Glutamatergic neuron (in vitro differentiated cells): ENCODE measurements at places on chromosomes 4 and X. TPM values are rescaled to one million over a fixed set of nuclear protein-coding genes. Genes with fewer than 3 reads are reported as not detected.

- H3K36me3 ChIP-seq, result no peaks in the 10 kb centered on the region
- H3K4me3 ChIP-seq, result no peak overlapping the region
- H3K4me1 ChIP-seq, result peaks cover 4% of the 10 kb centered on the region
- no peak for DNase-seq
- H3K27ac ChIP-seq, result no peak overlapping the region
These were observed 70.1 kb upstream of the HPGD start for GRCh38 chr4:174592256-174592984.

DNA sequence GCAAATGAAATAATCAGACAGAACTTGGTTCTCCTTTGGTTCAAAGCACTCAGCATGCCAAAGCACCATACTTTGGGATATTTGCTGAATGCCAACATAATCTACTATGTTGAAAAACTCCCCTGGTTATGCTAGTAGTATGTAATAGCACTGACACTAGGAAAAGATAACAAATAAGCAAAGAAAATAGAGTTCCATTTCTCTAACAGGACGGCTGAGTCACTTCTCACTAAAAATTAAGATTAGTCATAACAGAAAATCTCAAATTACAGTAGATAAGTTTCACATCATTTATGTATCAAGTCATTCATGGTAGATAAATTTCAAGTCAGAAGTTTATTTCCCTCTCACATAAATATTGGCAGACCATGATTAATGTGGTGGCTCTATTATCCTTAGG, 17.9 kb downstream of the PDHA2 start:
- no peak overlapping the region for H3K27ac ChIP-seq
- H3K4me1 ChIP-seq, result no peaks in the 10 kb centered on the region
- H3K4me3 ChIP-seq, result no peak overlapping the region
- no peaks in the 10 kb centered on the region for H3K36me3 ChIP-seq

The HDAC6 gene
- 264 TPM for total RNA-seq

The SPANXA1 gene
- not detected for total RNA-seq

DNA sequence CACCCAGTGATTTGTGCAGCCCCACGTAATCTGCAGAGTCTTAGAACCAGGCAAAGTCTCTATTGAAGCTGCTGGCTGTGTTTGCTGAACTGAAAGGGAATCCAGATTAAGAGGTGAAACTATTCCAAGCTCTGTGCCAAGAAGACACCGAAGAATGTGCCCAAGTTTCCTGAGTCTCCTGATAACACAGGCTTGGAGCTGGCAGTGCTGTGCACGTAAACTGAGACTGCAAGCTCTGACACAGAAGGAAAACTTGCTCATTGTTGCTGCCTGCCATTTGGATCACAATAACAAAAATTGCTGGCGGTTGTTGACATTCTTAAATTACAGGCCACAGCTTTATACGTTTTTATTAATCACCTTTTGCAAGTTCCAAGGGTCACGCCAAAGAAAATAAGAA, 60.2 kb upstream of the VCX3B start:
- no peak overlapping the region for H3K4me3 ChIP-seq
- H3K27me3 ChIP-seq, result no peaks in the 10 kb centered on the region
- no peaks in the 10 kb centered on the region for H3K4me1 ChIP-seq
- H3K27ac ChIP-seq, result no peak overlapping the region
- DNase-seq, result no peak

The TRAPPC2 gene
- 25.8 TPM for total RNA-seq

- no peak overlapping the region for H3K4me3 ChIP-seq
- H3K27ac ChIP-seq, result no peak overlapping the region
- H3K27me3 ChIP-seq, result no peaks in the 10 kb centered on the region
- no peaks in the 10 kb centered on the region for H3K36me3 ChIP-seq
These were observed 59.1 kb downstream of the SORBS2 start for GRCh38 chr4:185752872-185753271.

- H3K4me3 ChIP-seq, result no peak overlapping the region
- no peaks in the 10 kb centered on the region for H3K27me3 ChIP-seq
- peaks cover 8% of the 10 kb centered on the region for H3K36me3 ChIP-seq
- no peak for DNase-seq
These were observed 10.7 kb downstream of the TENT5D start for GRCh38 chrX:80430826-80431504.

GRCh38 chrX:9392445-9392844, 72.4 kb upstream of the TBL1X start:
- no peaks in the 10 kb centered on the region for H3K4me1 ChIP-seq
- DNase-seq, result no peak
- no peaks in the 10 kb centered on the region for H3K36me3 ChIP-seq
- H3K27me3 ChIP-seq, result no peaks in the 10 kb centered on the region

- no peak overlapping the region for H3K4me3 ChIP-seq
- no peak for DNase-seq
- no peaks in the 10 kb centered on the region for H3K27me3 ChIP-seq
- H3K4me1 ChIP-seq, result no peaks in the 10 kb centered on the region
- H3K27ac ChIP-seq, result no peak overlapping the region
- no peaks in the 10 kb centered on the region for H3K36me3 ChIP-seq
These were observed 668.2 kb upstream of the NDST4 start for GRCh38 chr4:115781528-115782146.

DNA sequence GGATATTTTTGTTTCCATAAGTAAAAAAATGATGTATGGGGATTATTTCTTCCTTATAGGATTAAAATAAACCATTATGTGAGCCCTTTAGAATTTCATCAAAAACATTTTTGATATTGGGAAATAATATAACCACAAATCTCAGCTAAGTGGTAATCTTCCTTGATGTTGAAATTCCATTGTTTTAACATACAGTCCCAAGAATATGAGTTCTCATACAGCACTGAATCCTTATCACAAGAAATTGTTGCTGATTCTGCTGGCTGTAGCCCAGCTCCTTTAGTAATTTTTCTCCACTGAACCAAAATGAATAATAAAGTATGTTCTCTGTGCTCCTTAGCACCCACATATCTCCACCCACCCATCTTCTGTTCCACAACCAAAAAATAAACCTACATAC, 41.9 kb upstream of the FAM47B start:
- no peak overlapping the region for H3K4me3 ChIP-seq
- H3K27ac ChIP-seq, result no peak overlapping the region
- H3K36me3 ChIP-seq, result no peaks in the 10 kb centered on the region
- no peaks in the 10 kb centered on the region for H3K27me3 ChIP-seq
- no peak for DNase-seq

- no peak overlapping the region for H3K4me3 ChIP-seq
- H3K36me3 ChIP-seq, result peaks cover 4% of the 10 kb centered on the region
- peaks cover 23% of the 10 kb centered on the region for H3K4me1 ChIP-seq
These were observed 185.0 kb upstream of the GPRIN3 start for GRCh38 chr4:89492581-89493071.

DNA sequence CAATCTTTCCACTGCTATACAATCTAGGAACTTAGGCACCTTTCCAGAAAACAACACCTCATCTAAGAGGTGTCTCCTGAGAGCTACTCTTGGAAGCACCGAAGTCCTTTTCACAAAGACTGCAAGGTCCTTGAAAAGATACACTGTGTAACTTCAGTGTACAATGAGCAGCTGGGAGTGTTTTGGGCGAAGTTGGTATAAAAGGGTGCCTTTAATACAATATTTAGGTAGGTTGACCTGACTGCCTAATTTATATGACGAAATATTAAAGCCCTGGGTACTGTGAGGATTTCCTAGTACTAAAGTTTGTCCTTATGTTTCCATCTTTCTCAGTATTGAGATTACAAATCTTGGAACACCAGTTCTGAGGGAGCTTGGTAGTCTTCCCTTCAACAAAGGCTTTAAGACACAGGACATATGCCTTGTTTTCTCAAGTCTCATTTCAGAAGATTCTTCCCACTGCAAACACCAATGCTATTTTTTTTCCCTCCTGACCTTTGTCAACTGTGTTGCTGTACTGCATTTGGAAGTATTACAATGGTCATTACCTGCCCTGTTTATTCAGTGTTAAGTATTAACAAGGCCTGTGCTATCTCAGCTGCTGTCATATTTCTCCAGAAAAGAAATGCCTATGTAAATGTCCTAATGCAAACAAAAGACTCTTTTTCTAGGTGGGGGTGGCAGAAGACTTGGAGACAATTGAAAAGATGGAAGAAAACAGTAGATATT, 134.2 kb downstream of the MAML3 start:
- peak overlapping the region; percentile 80 for H3K27ac ChIP-seq
- H3K36me3 ChIP-seq, result peaks cover 5% of the 10 kb centered on the region
- peak overlapping the region; percentile 15 for H3K4me3 ChIP-seq
- no peaks in the 10 kb centered on the region for H3K27me3 ChIP-seq
- peaks cover 51% of the 10 kb centered on the region for H3K4me1 ChIP-seq
- no peak for DNase-seq

The YY2 gene
- 1.1 TPM for total RNA-seq

- peaks cover 7% of the 10 kb centered on the region for H3K36me3 ChIP-seq
- peaks cover 10% of the 10 kb centered on the region for H3K4me1 ChIP-seq
- DNase-seq, result no peak
- H3K27me3 ChIP-seq, result peaks cover 4% of the 10 kb centered on the region
- no peak overlapping the region for H3K4me3 ChIP-seq
These were observed 53.3 kb downstream of the WDFY3 start for GRCh38 chr4:84913176-84913575.

- H3K4me3 ChIP-seq, result no peak overlapping the region
- H3K4me1 ChIP-seq, result no peaks in the 10 kb centered on the region
- DNase-seq, result no peak
These were observed 267.6 kb upstream of the MTMR8 start for GRCh38 chrX:64662876-64663275.

DNA sequence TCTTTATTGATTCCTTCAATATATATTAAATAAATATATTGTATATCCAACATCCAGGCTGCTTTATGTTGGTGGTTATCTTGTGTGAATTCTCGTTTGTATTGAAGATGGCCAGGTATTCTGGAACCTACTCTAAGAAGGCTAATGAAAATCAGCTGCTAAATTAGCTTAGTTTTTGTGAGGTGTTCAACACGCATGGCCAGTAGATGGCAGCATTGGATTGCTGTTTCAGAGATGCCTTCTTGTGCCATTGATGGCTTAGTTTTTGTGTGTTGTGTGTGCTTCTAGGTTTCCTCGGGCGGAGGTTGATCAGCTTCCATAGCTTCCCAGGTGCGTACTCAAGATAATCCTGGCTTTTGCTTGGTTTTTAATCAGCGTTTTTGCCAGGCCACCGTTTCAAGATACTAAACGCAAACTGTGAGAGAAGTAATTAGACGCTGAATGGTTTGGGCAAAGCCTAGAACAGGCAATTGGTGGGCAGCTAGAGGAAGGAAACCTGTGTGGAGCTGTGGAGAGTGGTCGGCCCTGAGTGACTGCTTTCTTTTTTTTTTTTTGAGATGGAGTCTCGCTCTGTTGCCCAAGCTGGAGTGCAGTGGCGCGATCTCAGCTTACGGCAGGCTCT, 15.1 kb downstream of the NOCT start:
- H3K4me1 ChIP-seq, result peaks cover 22% of the 10 kb centered on the region
- peaks cover 1% of the 10 kb centered on the region for H3K27me3 ChIP-seq
- no peaks in the 10 kb centered on the region for H3K36me3 ChIP-seq

GRCh38 chr4:87270825-87271224, 50.4 kb upstream of the KLHL8 start:
- peaks cover 1% of the 10 kb centered on the region for H3K4me1 ChIP-seq
- H3K27ac ChIP-seq, result no peak overlapping the region
- H3K4me3 ChIP-seq, result no peak overlapping the region

- no peaks in the 10 kb centered on the region for H3K36me3 ChIP-seq
- no peaks in the 10 kb centered on the region for H3K27me3 ChIP-seq
- H3K27ac ChIP-seq, result no peak overlapping the region
These were observed 24.2 kb upstream of the CAMK2D start for GRCh38 chr4:113785781-113786180.

DNA sequence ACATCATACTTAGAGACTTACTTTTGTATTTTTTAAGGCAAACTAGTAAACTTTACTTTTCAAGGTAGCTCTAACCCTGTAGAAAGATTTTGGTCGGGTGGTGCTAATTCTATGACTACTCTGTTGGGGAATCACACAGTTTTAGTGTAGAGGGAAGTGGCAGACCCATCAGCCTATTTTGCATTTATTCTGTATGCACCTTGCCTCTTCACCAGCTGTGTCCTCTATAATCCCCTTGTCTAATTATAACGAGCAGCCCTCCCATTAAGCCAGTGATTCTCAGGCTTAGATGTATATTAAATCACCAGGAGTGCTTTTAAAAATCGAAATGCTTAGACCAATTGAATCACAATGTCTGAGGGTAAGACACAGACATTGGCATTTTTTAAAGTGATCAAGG, 78.1 kb downstream of the GALNT7 start:
- H3K27ac ChIP-seq, result peak overlapping the region; percentile 28
- no peaks in the 10 kb centered on the region for H3K27me3 ChIP-seq
- H3K4me3 ChIP-seq, result peak overlapping the region; percentile 55
- DNase-seq, result no peak
- peaks cover 41% of the 10 kb centered on the region for H3K4me1 ChIP-seq

The BTC gene
- total RNA-seq, result not detected

DNA sequence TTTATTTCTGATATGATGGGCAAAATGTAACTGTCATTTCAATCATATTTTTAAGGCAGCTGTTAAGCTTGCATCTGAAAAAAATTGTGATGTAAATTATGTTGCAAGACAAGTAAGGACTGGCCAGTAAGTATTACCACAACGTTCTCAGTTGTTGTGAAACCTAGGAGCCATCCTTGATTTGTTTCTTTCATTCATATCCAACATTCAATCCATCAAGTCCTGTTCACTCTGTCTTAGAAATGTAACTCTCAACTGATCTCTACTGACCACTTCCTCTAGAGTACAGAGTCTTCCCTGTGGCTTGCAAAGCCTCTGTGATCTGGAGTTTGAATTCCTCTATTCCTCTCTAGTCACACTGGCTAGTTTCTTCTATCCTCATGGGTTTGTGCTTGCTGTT, 161.4 kb upstream of the MAD2L1 start:
- H3K36me3 ChIP-seq, result no peaks in the 10 kb centered on the region
- DNase-seq, result no peak
- H3K27ac ChIP-seq, result no peak overlapping the region
- no peak overlapping the region for H3K4me3 ChIP-seq

- H3K27ac ChIP-seq, result no peak overlapping the region
- no peak overlapping the region for H3K4me3 ChIP-seq
- no peaks in the 10 kb centered on the region for H3K36me3 ChIP-seq
- peaks cover 12% of the 10 kb centered on the region for H3K4me1 ChIP-seq
These were observed 200.3 kb upstream of the MAB21L2 start for GRCh38 chr4:150381609-150382008.

The SPCS3 gene
- 65.9 TPM for total RNA-seq

GRCh38 chr4:107603430-107603829, 116.6 kb downstream of the PAPSS1 start:
- H3K36me3 ChIP-seq, result no peaks in the 10 kb centered on the region
- H3K4me3 ChIP-seq, result no peak overlapping the region
- no peaks in the 10 kb centered on the region for H3K27me3 ChIP-seq
- H3K27ac ChIP-seq, result no peak overlapping the region
- no peaks in the 10 kb centered on the region for H3K4me1 ChIP-seq

GRCh38 chrX:17638731-17639130, 98.6 kb upstream of the SCML1 start:
- H3K4me3 ChIP-seq, result no peak overlapping the region
- H3K27me3 ChIP-seq, result peaks cover 3% of the 10 kb centered on the region
- no peak for DNase-seq

GRCh38 chrX:34655501-34656455, 1.3 kb downstream of the TMEM47 start:
- H3K4me3 ChIP-seq, result peak overlapping the region; percentile 94
- DNase-seq, result no peak
- H3K27ac ChIP-seq, result no peak overlapping the region
- no peaks in the 10 kb centered on the region for H3K36me3 ChIP-seq
- H3K4me1 ChIP-seq, result peaks cover 2% of the 10 kb centered on the region

The ESX1 gene
- not detected for total RNA-seq
